Fibroblast of skin of right quadriceps (primary cell): ENCODE measurements at places on chromosomes 12 and 14.
A peak's percentile ranks its signal among the peaks of the same experiment; 100 is the strongest.

DNA sequence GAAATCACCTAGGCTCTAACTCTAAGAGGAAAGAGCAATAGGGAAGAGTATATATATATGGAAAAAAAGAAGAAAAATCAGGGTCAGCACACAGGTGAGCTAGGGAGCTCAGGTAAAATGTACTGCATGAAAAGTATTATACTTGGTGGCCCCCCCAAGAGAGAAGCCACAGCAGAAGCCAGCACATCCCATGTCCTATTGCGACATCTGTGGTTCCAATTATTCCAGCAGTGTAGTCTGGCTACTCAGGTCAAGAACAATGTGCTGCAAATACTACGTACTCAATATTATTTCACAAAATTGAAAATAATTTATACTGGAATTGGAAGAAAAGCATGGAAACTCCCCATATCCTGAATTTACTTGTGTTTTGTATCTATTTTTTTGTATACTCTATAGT, 85.5 kb downstream of the CEP83 start:
- no peak for DNase-seq

GRCh38 chr12:2681450-2682205, 113.1 kb upstream of the FKBP4 start:
- DNase-seq, result no peak

- DNase-seq, result no peak
Observed at GRCh38 chr14:103070971-103071542, 13.0 kb upstream of the LBHD2 start.

DNA sequence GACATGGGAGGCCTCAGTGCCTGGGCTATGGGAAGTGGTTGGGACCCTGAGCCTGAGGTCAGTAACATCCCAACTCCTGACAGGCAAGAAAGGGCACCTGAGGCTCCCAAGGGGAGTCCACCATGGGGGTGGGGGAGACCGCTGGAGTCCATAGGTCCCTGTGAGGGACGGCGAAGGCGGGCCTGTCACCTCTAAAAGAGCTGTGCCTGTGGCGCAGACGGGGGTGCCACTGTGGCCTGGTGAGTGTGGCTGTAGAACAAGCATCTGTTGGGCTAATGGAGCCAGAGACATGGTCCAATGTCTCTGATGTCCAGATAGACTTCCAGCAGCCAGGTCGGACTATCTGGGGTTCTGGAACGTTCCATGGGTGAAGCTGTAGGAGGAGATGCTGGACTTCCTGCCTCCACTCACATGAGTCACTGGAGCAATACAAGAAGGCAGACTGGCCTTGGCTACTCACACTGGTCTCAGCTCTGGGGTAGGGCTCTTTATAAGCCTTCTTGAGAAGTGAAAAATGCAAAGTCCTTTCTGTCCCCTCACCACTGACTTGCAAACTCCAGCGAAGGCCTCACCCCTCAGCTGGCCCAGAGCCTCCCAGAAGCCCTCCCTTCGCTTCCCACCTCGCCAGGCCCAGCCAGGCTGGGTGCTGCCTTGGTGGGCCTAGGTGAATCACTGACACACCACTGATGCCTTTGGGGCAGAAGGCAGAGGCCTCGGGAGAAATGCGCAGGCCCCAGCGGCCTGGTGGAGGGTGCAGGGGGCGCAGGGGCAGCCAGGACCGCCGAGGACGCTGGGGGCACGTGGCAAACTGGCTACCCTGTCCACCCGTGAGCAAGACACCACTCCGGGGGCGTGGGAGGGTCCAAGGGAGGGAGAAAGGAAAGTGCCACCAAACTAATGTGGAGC, 1.1 kb upstream of the TRAF3 start:
- peak; percentile 61 for DNase-seq

GRCh38 chr12:96057986-96058553, 22.7 kb upstream of the LTA4H start:
- DNase-seq, result no peak

DNA sequence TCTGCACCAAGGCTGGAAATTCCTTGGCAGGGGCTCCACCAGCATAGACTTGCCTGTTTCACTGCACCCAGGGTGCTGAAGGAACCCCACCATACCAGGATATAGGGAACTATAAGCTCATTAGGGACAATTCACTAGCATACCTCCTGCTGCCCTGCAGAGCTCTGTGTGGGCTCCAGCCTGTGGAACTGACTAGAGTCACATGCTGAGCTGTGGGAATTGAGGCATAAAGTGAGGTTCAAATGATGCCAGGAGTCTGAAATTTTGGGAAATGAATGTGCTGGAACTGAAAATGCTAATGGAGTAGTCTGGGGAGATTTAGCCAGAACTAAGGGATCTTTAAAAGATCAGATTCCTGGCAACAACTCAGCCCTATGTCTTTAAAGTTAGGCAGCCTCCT, 7.3 kb upstream of the EMP1 start:
- DNase-seq, result no peak

- peak; percentile 7 for DNase-seq
Observed at GRCh38 chr12:99611599-99611998, 36.0 kb upstream of the GARIN6 start.

GRCh38 chr14:33062476-33062875, 123.8 kb downstream of the NPAS3 start:
- DNase-seq, result no peak

- no peak for DNase-seq
Observed at GRCh38 chr14:68504861-68505260, 288.0 kb downstream of the ZFP36L1 start.

- DNase-seq, result no peak
Observed at GRCh38 chr12:29024117-29024516, 125.0 kb upstream of the FAR2 start.

- DNase-seq, result peak; percentile 78
Observed at GRCh38 chr12:121709478-121709961, 3.0 kb upstream of the TMEM120B start.

- DNase-seq, result no peak
Observed at GRCh38 chr12:39892146-39892545, 213.7 kb downstream of the SLC2A13 start.

GRCh38 chr14:56153267-56153666, 35.1 kb downstream of the PELI2 start:
- no peak for DNase-seq

GRCh38 chr14:72948481-72949138, 22.3 kb downstream of the DCAF4 start:
- peak; percentile 62 for DNase-seq

- DNase-seq, result no peak
Observed at GRCh38 chr14:92802678-92803077, 8.6 kb downstream of the GOLGA5 start.

- DNase-seq, result no peak
Observed at GRCh38 chr12:108709697-108710096, 21.6 kb downstream of the CORO1C start.

DNA sequence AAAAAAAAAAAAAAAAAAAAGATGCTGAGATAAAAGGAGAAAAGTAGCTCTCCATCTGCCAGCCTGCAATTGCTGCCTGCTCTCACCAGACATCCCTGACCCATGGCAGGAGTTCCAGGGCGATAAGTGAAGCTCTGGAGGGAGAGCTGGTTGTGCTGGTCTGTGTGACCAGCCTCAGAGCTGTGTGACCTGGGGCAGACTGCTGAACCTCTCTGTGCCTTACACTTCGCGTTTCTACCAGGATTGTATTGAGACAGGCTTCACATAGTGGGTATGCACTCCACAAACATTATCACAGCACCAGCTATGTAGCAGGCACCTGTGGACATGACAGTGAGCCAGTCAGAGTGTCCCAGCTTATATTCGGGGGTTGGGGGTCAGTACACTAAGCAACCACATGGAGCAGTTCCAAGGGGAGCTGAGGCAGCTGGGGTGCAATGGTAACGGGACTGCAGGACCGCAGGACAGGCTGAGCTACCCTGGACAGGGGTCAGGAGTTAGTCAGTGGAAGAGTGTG, 57.5 kb downstream of the RBM19 start:
- no peak for DNase-seq

DNA sequence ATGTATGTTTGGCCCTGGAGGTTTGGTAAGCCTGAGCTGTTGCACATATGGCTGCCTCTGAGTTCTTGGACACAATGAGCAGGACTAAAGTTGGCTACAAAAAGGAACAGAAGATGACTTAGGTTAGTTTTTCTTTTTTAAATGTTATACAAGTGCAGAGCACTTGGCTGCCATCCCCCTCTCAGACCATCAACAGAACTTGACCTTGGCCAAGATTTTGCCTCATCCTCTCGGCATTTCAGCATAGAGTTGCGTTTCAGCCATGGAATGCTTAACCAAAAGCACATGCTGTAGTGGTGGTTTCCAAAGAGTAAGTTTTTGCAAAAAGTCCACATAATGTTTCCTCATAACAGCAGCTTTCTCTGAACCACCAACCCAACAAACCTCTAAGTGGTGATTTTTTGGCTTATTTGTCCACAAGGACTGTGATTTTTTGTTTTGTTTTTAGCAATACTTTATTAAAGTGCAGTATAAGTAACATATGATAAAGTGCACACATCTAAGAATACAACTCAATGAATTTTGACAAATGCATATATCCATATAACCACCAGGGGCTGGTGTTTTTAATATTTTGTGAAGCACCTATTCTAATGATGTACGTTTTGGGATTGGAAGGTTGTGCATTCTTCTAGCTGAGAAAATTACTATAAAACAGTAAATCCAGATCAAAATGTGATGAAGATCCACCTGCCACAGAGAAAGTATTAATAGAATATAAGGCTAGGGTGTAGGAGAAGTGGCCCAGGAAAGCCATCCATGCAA, 12.1 kb upstream of the GALNT16 start:
- peak; percentile 81 for DNase-seq

- DNase-seq, result peak; percentile 14
Observed at GRCh38 chr12:1927751-1928351, 9.4 kb upstream of the CACNA2D4 start.

DNA sequence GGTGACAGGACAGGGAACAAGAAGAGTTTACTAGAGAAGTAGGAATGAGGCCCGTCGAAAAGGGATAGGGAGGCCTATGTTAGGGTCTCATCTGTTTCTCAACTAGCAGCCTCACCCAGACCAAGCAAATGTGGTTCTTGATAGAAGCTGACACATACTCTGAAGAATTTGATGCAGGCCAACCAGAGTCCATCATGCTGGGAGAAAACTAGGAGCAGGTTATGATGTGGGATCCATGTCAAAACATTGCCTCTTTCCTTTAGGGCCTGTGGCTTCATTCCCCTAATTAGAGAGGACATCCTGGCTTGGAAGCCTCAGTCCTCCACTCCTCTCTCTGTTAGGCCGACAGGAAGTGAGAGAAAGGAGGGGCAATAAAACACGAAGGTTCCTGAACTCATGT, 122.8 kb downstream of the NTF3 start:
- DNase-seq, result peak; percentile 95

- DNase-seq, result peak; percentile 12
Observed at GRCh38 chr14:51182131-51182565, 57.9 kb upstream of the TMX1 start.

DNA sequence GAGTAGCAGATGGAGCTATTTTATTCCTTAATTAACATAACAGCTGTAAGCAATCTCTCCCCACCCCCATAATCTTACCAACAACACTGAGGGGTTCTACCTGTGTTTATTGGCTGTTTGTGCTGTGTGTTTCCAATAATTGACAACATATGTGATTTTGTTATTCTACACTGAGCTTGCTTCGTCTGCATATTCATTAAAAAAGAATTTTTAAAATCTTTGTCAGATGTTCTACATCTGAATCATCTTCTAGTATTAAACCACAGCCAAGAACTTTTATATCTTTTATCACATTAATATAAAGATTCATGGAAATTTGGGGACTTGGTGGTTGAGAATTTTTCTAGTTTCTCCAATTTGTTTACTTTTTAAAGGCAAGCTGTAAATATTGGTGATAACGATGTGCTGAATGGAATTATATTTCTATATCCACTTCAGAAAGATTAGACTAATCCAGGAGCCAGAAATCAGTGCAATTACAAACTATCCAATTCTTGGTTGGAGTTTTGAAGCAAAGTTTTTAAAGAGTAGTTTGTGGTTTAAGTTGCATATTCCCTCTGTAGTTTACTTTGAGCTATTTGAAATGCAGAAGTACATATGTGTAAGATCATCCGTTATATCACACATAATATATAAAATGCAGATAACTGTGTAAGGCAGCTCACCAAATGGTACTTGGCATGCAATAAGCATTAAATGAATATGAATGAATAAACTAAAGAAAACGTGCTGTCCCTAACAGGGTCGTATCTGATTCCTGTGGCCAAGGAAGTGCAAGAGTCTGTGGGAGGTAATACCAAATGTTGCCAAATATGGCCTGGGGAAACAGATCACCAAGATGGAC, 206.9 kb downstream of the PELI2 start:
- DNase-seq, result peak; percentile 89

DNA sequence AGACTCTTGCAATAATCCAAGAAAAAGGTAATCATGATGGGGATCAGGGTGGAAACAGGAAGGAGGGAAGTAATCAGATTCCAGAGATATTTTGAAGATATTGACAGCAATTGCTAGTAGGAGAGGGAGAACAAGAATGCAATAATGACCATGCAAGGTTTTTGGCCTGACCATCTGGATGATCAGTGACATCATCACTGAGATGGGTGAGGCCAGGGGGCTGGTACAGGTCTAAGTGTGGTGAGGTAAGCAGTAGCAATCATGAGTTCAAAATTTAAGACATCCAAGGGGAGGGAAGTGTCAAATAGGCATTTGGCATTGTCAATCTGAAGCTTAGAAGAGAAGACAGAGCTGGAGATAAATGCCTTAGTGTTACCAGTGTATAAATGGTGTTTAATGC, 24.8 kb upstream of the CLMN start:
- no peak for DNase-seq

DNA sequence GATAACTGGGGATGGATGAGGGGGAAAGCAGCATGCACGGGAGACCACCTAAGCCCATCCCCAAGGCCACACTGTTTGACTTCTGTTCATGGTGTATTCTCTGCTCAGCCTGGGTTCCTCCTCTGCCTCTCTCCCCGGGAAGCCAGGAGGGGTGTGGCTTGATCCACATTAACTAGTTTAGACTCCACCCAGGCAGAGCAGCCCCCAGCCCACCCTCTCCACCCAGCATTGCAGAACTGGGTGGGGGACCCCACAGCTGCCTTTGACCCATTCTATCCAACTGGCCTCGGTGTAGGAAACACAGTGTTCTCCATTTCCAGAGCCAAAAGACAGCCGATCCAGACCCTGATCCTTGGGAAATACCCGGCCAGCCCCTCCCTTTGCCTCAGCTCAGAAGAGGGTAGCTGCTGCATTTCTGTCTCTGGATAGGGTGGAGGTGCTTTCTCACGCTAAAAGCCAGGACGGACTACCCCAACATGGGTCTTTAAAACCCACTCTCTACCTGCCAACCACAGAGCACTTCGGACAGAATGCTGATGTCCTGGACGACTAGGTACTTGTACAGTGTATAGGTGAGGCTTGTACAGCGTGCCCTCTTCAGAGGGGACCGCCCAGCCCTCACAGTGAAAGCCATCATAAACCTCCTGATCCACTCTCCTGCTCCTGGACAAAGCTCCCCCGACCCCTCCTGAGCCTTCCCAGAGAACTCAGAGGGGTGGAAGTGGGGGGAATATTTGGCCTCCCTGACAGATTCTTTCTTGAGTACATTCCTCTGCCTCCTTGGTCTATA, 9.4 kb downstream of the SPRYD3 start:
- DNase-seq, result no peak

- no peak for DNase-seq
Observed at GRCh38 chr14:28468191-28469151, 298.1 kb upstream of the FOXG1 start.
